ENCODE measurements at places on chromosomes 11 and 22.

GRCh38 chr11:92384358-92384757 lies 159.7 kb downstream of the FAT3 start:
- DNase-seq = no peak

DNA sequence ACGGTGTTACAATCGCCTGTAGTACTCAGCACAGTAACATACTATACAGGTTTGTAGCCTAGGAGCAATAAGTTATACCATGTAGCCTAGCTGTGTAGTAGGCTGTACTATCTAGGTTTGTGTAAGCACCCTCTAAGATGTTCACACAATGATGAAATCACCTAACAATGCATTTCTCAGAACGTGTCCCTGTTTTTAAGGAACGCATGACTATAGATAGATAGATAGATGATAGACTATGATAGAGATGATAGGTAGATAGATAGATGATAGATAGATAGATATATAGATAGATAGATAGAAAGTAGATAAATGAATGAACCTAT lies 203.9 kb downstream of the FAM76B start:
- no peak for DNase-seq

- DNase-seq = no peak
These were observed 119.0 kb downstream of the JRKL start for GRCh38 chr11:96508861-96509260.

GRCh38 chr11:14248580-14248981 lies 110.4 kb downstream of the RRAS2 start:
- DNase-seq = peak; percentile 41

DNA sequence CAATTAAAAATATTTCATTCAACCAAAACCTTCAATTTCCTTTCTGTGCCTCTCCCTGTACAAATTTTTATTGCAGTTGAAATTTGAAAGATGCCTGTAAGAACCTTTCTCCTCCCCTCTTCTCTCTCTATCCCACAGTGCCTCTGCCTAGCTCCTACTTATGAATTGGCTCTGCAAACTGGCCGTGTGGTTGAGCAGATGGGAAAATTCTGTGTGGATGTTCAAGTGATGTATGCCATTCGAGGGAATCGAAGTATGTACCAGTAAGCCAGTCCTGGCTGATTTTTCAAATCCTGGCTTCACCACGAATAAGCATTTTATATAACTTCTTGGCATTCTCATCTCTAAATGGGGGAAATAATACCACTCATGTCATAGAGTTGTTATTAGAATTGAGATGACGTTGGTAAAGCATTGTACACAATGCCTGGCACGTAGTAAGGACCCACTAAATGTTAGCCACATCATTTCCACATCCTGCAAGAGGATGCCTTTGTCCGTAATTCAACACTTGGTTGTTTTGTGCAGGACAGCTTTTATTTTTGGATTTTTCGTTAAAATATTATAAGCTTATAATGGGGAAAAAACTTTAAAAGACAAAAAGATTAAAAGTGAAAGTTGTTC lies 6.0 kb downstream of the DDX25 start:
- DNase-seq = no peak

- no peak for DNase-seq
These were observed 13.0 kb upstream of the FLI1 start for GRCh38 chr11:128680906-128681305.

- peak; percentile 63 for DNase-seq
These were observed 14.8 kb downstream of the EXT2 start for GRCh38 chr11:44110231-44110679.

DNA sequence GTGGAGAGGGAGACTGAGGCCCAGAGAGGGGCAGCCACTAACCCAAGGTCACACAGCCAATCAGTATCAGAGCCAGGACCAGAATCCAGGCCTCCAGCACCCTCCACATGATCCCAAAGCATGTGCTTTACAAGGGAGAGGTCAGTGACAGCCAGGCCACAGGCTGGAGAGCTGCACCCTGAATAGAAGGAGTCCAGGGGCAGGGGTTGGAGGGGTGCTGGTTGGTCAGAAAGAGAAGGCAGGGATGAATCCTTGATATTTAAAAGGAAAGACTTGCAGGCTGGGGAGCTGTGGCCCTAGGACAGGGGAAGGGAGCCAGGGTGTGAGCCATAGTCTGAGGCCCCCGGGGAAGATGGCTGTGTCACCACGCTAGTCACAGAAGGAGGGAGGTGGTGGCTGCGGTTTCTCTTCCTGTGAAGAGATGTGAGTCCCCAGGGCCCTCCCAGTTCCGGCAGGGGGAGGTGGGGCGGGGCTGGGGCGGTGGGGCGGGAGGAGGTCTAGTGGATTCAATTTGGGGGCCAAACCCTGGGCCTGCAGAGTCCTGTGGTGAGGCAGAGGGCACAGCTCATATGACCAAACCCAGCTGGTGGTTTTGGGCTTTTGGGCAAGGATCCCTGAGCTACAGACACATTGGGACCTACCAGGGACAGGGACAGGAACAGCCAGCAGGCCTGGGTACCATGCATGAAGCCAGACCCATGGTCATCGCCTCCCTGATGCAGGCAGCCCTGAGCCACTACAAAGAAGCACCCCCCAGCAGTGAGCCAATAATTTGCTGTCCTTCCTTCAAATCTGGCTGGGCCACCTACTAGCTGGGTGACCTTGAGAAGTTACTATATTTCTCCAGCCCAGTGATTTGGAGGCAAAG lies 14.0 kb downstream of the RAC2 start:
- DNase-seq = no peak

- no peak for DNase-seq
These were observed 11.7 kb upstream of the SLC36A4 start for GRCh38 chr11:93209466-93209865.

DNA sequence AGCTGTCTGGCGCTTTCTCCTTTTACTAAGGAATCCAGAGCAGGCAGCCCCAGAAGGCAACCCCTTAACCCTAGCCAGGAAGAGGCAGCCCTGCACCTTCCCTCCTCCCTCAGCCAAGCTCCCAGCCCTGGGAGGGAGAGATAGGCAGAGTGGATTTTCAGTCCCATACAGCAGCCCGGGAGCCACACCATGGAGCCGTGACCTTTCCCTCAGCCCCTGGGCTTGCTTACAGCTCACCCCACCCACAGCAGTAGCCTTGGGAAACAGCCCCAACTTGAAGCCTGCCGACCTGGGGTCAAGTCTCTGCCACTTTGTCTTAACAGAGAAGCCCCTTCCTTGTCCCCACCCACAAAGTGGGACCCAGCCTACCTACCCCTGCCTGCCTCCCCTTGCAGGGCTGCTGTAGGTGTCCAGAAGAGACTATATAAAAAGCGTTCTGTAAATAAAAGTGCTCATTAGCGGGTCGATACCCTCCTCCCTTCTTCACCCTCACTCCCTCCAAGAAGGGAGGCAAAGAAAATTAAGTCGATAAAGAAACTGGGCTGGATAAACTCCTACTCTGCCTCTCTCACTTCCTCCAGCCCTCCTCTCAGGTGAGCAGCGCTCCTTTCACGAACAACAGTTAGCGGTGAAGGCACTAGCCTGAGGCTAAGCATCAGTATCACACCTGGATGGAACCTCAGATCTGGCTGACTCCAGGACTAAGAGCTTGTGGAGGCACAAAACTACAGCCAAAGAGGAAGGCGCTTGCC lies 4.2 kb downstream of the TST start:
- DNase-seq = no peak

DNA sequence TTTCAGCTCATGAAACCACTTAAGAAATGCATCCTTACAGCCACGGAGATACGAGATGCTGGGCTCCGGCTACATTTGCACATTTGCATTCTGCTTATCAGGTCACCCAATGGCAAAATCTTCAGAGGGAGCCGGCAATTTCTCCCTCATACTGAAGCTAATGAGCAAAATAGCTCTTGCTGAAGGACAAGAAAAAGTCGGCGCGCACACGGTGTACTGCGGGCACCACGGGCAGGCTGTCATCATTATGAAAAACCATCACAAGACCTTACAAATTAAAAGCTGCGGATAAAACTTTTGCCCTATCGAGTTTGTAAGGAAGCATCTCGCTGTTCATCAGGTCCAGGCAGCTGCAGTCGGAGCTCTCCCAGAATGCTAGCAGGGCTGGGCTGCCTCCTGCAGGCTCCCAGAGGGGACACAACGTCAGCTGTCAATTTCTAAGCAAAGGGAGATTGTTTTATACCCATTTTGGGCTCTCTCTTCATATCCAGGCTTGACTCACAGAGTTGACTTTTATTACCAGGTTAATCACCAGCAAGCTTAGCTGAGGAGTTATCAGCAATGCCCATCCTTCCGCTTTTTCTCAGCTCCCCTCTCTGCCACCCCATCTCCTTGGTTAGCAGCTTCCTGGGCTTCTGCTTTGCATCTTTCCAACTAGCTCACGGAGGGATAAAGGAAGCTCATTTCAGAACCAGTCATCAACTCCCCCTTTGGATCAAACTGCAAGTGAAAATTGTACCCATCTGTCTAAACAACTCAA lies 375.1 kb downstream of the OPCML start:
- DNase-seq = no peak

DNA sequence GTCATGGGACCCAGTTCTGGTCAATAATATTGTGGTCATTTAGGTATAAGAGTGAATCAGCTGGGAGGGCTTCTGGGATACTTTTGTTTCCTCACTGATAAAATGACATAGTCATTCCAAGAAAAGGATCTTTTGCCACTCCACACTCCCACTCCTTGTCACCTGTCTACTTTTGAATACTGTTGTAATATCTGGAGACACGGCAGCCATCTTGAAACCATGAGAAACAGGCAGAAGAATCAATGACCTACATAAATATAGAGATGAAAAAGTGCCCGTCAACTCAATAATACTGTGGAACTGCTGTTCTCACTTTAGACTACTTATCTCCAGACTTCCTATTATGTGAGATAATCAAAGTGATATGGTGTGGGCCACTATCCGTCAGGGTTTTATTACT lies 154.2 kb downstream of the CCDC34 start:
- no peak for DNase-seq

DNA sequence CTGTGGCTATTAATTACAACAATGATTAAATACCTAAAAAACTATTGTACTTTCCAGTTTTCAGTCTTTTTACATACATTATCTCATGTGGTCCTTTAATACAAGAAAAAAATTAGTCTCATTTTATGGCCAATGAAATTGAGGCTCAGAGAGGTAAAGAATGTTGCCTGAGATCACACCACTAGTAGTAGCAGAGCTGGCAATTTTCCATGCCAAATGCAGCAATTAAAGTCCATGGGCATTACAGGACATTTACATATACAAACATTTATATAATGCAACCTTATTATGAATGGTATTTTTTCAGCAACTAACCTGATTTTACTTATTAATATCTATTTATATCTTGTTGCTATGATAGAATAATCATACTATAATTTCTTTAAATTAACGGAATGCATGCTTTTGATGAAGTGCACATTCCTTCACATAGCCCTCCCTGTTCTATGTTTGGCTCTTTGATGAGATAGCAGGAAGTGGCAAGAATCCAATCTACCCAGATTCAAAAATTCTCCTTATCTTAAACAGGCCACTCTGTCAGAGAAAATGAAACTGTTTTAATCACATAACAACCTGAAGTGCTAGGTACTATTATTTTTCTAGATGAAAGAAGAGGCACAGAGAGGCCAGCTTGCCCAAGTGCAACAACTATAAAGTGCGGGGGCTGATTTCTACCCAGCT lies 120.9 kb upstream of the LDLRAD3 start:
- peak; percentile 33 for DNase-seq

DNA sequence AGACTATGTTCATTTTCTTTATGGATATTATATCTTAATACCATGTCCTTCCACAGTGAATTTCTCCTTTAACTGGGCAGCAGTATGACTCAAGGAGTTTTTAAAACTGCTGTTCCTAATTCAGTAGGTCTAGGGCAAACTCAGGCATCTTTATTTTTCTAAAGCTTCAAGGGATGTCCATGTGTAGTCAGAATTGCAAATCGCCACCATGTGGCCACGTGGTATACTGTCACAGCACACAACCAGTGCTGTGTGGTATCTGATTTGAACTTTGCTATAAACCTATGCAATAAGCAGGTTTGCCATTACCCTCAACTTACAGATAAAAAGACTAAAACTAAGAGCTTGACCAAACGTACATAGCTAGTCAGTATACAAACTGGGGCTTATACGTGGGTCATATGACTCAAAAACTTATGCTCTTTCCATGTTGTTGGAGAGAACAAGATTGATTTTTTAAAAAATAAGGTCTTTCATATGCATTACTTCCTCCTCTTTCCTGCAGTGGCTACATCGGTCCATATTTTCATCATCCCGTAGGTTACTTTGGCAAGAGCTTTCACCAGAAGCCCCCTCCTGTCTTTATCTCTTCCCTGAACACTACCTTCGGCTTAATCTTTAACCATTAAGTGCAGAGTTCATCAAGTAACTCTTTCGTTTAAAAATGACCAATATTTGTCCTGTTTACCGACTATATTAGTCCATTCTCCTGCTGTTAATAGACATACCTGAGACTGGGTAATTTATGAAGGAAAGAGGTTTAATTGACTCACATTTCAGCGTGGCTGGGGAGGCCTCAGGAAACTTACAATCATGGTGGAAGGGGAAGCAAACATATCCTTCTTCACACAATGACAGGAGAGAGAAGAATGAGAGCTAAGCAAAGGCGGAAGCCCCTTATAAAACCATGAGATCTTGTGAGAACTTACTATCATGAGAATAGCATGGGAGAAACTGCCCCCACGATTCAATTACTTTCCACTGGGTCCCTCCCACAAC lies 8.0 kb upstream of the HTATIP2 start:
- DNase-seq = peak; percentile 43

GRCh38 chr11:44855493-44855849 lies 95.2 kb downstream of the TP53I11 start:
- no peak for DNase-seq

DNA sequence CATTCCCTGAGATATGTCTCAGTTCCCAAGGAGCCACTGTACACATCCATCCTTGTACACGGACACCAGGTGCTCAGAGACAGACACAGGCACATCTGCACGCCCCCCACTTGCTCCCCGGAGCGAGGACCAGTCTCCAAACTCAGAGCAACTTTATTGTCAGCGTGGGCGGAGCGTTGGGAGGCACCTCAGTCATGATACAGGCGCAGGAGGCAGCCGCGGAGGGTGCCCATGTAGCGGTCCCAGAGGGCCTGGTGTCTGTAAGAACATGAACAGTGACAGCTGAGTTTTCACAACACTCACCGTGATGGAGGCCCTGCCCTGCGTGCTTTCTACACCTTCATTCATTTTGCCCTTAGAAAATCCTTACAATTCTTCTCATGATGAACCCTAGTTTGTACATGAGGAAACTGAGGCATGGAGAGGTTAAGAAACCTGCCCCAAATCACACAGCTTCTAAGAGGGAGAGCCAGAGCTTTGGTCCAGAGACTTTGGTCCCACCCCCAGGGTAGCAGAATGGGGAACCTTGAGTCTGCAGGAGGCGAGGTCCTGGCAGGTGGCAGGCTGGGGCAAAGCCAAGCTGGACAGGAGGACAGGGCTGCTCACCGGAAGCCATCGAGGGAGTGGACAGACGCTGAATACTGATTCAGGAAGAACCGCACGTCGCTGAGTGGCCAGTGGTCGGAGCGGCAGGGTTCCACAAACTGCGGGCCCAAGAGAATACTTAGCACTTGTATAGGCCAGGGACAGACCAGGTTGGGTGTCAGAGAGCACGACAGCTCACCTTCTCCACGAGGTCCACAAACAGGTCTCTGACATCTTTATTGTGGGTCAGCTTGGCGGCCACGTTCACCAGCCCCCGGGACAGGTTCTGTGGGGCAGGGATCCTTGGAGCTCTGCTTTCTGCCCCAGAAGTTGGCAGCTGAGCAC lies 4.2 kb downstream of the FIBP start:
- DNase-seq = no peak

Measured in lung (tissue), 17 donors.